ENCODE measurements at places on chromosomes 13 and 19.

GRCh38 chr13:92572190-92572589 lies 654.4 kb upstream of the GPC6 start:
- no peak for DNase-seq

DNA sequence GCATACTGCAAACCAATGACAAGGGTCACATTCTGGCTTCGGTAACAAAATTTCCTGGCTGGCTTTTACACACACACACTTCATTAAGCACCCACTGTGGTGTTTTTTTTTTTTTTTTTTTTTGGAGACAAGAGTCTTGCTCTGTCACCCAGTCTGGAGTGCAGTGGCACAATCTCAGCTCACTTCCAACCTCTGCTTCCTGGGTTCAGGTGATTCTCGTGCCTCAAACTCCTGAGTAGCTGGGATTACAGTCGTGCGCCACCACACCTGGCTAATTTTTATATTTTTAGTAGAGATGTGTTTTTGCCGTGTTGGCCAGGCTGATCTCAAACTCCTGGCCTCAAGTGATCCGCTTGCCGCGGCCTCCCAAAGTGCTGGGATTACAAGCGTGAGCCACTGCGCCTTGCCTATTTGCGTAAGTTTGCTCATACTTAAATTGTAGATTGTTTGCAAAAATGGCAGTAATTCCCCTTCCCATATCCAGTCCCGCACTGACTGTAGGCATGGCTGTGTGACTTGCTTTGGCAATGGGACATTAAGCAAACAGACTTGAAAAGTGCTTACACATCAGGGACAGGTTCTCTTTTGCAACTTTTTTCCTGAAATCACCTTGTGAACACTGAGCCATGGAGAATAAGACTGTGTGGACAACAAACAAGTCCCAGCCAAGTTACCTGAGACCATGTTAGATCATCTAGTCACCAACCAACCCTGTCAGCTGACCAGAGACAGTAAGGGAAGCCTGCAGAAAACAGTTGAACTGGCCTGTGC lies 42.1 kb upstream of the EBPL start:
- no peak for DNase-seq

DNA sequence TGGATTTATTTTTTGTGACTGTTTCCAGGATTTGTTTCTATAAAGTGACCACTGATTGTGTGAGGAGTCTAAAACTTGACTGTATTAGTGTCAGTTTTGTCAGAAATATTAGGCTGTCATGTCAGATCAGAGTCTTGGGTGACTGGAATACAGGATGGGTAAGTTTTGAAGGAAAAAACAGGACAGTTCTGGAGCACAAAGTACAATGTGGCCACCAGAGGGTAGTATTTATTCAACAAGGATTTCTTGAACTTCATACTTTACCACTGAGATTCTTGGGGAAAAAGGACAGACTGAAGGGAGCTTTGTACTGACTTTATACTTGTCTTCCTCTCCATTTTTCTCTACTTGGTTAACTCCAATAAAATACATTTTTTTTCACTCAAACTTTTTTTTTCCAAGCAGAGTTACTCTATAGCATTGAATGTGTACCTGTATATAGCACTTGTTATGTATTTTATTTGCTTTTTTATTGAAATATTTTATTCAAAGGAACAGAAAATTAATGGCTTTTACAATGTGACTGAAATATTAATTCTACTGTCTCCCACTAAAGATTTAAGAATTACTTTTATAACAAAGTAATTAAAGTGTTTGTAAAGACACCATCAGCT lies 51.1 kb downstream of the LMO7 start:
- no peak for DNase-seq

GRCh38 chr19:10749435-10750384 lies 31.8 kb downstream of the DNM2 start:
- no peak for DNase-seq

DNA sequence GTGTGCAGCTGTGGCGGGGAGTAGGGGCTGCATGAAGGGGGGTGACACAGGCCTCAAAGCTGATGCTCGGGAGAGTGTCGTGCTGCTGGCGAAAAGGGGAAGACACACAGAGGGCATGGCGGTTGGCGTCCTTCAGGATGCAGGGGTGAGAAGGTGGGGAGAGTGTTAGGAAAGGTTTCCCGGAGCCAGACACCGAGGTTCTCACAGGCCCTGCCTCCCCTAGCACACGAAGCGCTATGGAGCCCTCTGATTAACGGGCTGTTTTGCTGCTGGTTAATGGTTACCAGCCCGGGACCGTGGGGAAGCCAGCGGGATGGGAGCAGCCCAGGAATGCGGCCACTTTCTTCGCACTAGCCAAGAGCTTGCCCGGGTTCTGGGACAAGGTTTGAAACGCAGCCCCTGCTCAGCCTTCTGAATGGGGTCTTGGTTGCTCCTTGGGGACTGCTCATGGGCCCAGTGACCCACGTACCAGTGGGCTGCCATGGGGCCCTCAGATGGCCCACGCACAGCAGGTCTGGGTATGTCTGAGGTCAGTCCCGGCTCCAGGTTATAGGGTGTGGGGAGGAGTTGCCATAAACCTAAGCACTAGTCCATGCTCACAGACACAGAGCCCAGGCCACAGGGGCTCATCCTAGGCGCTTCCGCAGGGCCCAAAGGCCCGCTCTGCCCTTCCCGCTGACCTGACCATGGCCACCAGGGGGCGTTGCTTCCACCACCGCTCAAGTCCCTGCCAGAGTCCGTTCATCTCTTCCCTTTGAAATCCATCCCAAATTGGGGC lies 31.3 kb upstream of the ISYNA1 start:
- no peak for DNase-seq

GRCh38 chr13:40597735-40598365 lies 68.6 kb downstream of the FOXO1 start:
- DNase-seq = no peak

DNA sequence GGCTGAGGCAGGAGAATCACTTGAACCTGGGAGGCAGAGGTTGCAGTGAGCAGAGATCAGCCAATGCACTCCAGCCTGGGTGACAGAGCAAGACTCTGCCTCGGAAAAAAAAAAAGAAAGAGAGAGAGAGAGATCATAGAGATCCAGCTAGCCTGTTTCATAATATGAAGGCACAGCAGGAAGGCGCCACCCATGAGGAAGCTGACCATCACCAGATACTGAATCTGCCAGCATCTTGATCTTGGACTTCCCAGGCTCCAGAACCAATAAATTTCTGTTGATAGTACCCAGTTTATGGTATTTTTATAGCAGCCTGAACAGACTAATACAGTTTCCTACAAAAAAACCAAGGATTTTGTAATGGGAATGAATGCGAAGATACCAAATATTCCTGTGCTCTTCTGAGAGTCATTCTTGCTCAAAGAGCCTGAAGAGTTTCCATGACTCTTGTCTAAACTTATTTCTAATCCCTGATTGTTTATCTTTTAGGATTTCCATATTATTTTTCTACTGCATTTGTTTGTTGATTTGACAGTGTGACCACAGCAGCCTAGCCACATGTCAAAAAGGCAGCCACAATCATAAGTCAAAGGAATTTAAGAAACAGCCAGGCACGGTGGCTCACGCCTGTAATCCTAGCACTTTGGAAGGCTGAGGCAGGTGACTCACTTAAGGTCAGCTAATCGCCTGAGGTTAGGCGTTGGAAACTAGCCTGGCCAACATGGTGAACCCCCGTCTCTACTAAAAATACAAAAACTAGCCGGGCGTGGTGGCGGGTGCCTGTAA lies 37.7 kb upstream of the PDCD5 start:
- DNase-seq = no peak

DNA sequence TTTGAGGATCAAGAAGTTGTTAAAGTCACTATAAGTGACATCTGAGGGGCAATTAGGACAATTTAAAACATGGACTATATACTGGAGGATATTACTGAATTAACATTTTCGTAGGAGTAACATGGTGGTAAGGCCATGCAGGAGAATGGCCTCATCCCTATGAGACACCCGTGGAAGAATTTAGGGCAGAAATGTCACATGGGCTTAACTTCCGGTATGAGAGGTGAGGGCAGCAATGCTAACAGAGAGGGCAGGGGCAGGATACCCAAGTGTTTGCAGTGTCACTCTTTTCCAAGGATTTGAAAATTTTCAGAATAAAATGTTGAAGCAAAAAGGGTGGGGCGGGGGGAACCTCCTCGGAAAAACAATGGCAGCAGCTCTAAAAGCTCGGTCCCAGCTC lies 23.6 kb downstream of the RANBP3 start:
- DNase-seq = no peak

GRCh38 chr13:44967704-44968433 lies 21.4 kb downstream of the NUFIP1 start:
- no peak for DNase-seq

DNA sequence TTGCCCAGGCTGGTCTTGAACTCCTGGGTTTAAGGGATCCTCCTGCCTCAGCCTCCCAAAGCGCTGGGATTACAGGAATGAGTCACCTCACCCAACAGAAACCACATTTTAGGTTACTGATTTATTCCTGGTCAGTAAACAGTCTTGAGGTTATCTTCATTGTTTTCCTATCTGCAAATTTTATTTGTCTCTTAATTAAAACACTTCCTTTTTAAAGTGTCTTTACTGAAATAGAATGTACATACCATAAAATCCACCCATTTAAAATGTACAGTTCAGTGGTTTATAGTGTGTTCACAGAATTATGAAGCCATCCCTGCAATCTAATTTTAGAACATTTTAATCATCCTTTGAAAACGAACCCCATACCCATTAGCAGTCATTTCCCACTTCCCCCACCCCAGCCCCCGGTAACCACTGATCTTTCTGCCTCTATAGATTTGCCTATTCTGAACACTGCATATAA lies 63.0 kb downstream of the MAP4K1 start:
- no peak for DNase-seq

- DNase-seq = no peak
These were observed 21.5 kb downstream of the LIG4 start for GRCh38 chr13:108193806-108194205.

- DNase-seq = no peak
These were observed 757 bp downstream of the WASF3 start for GRCh38 chr13:26558074-26558805.

All from stimulated activated CD8-positive, alpha-beta memory T cell treated with anti-CD3 and anti-CD28 coated beads, Interleukin-15, amount 100 ng/mL, for 4 hours (primary cell).